ENCODE measurements at places on chromosomes 6 and 20.

GRCh38 chr20:25989196-25989595 is 292.5 kb upstream of the ZNF337 start:
- no peak for DNase-seq

DNA sequence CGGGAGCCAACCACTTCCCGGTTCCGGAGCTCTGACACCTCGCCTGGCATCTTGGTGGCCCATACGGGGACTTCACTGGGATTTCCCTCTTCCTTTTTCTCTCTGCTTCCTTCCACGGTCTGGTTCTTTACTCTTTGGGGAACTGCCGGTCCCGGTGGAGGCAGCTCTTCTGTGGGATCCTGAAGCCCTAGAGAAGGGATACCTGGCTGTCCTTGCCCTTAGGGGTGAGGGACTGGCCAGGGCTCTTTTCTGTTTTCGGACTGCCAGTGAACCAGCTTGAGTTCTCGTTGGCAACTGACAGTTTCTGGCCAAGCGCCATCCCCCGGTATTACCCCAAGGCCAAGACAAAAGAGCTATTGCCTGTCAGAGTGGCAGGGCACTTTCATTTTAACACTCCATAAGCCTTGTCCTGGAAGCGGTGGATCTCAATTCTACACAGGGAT is 880 bp upstream of the CPXM1 start:
- DNase-seq = no peak

DNA sequence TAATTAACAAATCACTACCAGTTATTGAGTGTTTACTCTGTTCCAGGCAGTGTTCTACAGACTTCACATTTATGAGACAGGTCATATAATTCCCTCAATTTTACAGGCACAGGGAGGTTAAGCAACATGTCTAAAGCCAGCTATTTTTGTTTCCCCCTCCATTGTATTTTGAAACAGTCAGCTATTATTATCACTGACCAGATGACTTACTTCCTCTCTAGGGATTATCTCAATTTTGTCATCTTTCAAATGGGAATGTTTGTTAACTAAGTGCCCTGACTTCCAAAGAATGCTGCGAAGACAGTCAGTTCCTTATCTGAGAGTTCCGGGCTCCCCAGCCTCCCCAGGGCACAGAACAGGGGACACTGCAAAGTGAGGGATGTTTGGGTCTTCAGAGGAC is 5.6 kb upstream of the CNPY3 start:
- DNase-seq = no peak

GRCh38 chr20:1876217-1876921 is 18.8 kb upstream of the SIRPA start:
- DNase-seq = no peak

- no peak for DNase-seq
Measured at GRCh38 chr6:156395276-156395675, 381.9 kb upstream of the ARID1B start.

DNA sequence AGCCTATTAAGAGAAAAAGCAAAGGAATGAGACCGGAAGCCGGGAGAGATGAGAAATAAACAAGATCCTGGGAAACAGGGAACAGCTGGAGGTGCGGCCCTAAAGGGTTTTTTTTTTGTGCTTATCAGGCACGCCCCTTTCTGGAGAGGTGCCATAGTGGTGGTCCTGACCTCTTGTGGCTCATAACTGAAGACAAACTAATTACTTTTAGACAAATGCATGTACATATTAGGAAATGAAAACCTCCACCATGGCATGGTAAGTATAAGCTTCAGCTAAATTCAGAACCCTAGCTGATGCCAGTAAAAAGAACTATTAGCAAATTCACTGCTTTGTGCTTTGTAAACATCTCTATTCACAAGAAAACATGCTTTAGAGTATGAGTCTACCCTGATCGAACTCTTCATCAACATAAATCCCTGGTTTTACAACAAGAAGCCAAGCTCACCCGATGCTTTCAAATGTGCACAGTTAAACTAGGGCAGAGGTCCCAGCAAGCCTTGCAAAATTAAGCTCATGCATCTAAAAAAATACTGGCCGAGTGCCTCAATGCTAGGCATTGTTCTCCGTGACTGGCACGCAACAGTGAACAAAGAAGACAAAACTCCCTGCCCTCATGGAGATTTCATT is 96.4 kb upstream of the MRPS10 start:
- no peak for DNase-seq

DNA sequence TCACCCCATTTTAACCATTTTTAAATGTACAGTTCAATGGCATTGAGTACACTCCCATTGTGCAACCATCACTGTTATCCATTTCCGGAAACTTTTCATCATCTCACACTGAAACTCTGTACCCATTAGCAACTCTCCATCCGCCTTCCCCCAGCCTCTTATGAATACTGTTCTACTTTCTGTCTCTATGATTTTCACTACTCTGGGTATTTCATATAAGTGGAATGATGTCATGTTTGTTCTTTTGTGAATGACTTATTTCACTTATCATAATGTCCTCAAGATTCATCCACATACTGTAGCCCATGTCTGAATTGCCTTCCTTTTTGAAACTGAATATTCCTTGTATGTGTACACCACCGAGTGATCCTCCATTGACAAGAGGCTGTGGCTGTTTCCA is 92.9 kb upstream of the TOX2 start:
- DNase-seq = no peak

DNA sequence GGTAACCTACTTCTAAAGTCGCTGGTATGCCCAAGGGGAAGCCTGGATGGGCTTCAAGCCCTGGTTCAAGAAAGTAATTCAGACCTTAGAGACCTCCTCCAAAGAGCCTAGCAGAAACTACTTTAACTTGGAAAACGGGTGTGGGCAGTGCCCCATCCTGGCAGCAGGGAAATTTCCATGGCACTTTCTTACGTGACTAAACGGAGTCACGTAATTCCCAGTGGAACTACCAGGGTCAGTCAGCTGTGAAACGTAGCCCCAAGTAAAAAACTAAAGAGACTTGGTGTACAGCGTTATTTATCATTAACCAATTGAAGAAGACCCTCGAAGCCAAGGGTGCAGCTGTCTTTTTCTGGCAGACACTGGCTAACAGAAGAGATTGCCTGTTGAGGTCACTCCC is 114.0 kb downstream of the RCAN2 start:
- DNase-seq = no peak
